ENCODE measurements at places on chromosomes 6 and 20. TPM values are rescaled to one million over a fixed set of nuclear protein-coding genes. Genes with fewer than 3 reads are reported as not detected.
A peak's percentile ranks its signal among the peaks of the same experiment; 100 is the strongest.

The TRDN gene
- total RNA-seq, result not detected

The PRICKLE4 gene
- 0.34 TPM for total RNA-seq

DNA sequence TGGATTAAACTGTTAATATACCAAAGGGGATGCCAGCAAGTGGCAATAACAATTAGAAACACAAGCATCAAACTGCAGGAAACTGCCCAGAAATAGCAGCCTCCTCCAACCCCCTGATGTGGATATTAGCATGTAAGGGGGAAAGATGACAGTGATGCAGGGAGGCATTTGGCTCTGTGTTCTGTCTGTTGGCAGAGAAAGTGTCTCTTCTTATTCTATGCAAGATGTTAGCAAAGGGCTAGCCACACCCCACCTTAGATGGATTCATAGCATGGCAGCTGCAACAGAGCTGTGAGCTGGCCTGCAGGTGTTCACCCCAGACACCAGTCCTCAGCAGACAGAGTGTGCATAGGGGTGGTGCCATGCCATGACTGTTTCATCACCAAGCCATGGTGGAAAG, 38.0 kb downstream of the SCP2D1 start:
- no peak for DNase-seq

GRCh38 chr6:106666282-106667021, 37.1 kb downstream of the QRSL1 start:
- no peak for DNase-seq

- DNase-seq, result no peak
Observed at GRCh38 chr20:17542993-17543412, 11.8 kb upstream of the BFSP1 start.

GRCh38 chr6:108561742-108562502, 1.2 kb downstream of the FOXO3 start:
- DNase-seq, result peak; percentile 73

Measured in suprapubic skin (tissue), 4 donors.